ENCODE measurements at places on chromosomes 12 and 14.

- DNase-seq, result no peak
Observed at GRCh38 chr14:30988509-30988908, 36.9 kb upstream of the AP4S1 start.

DNA sequence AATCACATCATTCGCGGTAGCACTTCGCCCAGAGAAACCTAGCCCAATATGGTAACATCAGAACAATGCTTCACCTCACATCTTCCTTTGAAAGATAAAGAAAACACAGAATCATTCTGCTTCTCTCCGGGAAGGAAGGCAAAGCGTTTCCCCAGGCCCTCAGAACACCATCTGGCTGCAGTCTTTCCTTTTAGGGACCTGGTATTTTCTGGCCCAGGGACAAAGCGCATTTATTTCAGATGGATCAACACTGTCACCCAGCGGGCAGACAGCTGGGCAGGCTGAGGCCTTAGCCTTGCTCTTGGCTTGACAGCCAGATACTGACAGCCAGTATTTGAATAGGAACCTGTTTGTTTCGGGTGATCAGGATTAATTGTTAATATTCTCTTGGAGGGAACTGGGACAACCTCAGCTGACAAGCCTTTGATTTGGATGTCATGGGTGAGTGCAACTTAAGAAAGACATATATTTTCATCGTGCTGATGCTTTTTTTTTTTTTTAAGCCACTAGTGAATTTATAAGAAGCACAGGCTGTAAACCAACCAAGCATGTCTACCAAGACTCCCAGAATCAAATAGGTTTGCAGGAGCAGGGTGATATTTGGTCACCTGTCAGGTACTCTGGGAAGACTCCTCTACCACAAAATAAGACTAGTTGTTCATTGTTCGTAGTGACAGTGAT, 118.9 kb downstream of the VEZT start:
- peak; percentile 93 for DNase-seq

- no peak for DNase-seq
Observed at GRCh38 chr14:88934351-88934806, 109.9 kb downstream of the TTC8 start.

DNA sequence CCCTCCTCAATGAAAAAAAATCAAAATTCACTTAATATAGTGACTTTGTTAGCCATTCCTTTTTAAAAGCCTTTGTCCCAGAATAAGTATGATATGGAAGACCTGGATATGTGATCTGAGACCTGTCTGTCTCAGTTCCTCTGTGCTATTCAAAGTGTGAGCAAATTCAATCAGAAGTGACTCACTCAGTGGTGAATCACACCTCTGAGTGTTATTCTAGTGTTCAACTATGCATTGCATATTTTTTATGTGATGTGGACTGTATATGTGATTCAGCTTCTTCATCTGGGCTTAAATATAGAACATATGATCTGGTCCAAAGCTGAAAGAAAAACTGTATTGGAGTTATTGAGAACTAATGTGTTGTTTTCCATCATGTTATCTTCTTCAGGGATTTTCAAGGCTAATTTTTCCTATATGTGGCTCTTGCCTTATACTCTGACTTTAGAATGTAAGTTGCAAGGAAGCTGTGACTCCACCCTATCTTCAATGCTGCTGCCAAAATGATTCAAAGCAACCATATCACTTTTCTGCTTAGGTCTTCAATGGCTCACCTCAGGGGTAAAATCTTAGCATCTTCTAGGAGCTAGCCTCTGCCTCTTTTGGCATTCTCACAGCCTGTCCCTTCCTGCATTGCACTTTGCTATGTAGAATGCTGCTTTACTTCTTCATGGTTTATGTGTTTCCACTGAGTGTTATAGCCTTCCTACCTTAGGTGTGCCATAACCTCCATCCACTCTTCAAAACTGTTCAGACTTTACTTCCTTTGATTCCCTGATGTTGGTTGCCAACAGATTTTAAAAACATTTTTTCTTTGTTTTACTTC, 169.8 kb downstream of the OTOGL start:
- DNase-seq, result no peak

GRCh38 chr12:113439606-113440030, 17.4 kb downstream of the SDSL start:
- no peak for DNase-seq

DNA sequence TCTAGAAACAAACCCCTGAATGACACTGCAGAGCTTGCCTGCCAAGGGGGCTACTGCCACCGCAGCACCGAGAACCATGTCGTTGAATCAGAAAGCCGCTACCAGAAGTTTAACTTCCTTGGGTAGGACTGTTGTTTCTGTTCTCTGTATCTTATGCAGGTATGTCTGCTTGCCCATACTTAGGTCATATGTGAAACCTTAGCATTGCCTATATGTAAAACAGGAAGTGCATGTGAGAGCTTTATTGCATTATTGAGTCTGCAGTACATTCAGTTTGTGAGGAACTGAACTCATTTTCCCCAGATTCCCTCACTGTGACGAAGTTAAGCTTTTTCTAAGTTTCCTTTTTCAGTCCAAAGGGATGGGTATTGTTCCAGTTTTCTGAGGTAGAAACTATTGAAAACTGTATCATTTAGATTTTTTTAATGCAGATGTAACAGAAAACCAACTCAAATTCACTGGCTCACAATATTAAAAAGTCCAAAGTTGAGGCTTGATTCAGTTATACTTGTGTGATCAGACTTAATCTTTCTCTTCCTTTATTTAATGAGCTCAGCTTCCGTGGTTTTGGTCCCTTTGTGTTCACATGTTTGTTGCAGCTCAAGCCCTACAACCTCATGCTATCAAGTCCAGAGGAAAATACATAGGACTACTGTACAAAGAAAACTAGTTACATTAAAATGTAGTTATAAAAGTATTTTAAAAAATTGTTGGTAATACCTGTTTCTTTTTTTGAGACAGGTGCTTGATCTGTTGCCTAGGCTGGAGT, 6.9 kb downstream of the FBXO34 start:
- no peak for DNase-seq

GRCh38 chr14:69715725-69716477, 51.0 kb upstream of the SRSF5 start:
- DNase-seq, result peak; percentile 70

DNA sequence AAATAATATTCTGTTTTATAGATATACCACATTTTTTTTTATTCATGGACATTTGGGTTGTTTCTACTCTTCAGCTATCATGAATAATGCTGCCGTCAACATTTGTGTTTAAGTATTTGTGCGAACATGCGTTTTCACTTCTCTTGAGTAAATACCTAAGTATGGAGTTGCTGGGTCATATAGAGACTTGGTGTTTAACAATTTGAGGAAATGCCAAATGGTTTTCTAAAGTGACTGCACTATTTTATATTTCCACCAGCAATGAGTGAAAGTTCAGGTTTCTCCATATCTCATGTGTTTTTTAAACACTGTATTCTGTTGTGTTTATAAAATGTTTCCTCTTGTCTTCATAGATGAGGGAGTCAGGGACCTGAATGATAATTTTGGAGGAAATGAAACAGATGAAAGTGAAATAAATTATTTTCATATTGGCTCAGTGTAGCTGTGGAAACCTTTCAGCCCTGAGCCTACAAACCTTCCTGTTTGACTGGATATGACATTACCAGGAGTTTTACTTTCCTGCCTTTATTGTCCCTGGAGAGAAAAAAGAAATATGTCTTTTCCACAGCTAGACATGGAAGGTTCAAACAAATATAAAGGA, 26.3 kb downstream of the DAAM1 start:
- DNase-seq, result no peak

GRCh38 chr12:92134638-92135274, 10.9 kb downstream of the BTG1 start:
- DNase-seq, result no peak

DNA sequence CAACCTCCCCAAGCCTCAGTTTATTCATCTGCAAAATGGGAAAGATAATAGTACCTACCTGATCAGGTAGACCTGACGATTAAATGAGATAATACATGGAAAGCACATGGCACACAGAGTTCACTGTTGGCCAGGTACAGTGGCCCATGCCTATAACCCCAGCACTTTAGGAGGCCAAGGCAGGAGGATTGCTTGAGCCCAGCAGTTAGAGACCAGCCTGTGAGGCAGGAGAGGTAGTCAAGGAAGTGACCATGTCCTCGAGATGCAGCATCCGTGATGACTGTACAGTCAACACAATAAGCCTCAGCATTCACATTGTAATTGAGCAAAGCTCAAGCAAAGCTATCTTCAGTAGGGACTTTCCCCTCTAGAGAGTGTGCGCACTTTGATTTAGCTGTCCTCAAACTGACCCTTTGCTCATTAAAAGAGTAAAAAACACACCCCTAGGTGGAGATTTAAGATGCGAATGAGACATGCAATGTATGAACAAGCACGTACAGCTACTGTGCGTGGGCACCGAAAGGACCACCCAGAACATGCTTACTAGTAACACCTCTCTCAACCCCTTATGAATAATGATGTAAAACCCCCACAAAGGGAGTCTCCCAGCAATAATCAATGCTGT, 9.9 kb downstream of the ISCU start:
- DNase-seq, result no peak

GRCh38 chr12:1576410-1577241, 17.8 kb downstream of the FBXL14 start:
- DNase-seq, result no peak

- DNase-seq, result no peak
Observed at GRCh38 chr14:95961481-95961880, 77.7 kb upstream of the C14orf132 start.

DNA sequence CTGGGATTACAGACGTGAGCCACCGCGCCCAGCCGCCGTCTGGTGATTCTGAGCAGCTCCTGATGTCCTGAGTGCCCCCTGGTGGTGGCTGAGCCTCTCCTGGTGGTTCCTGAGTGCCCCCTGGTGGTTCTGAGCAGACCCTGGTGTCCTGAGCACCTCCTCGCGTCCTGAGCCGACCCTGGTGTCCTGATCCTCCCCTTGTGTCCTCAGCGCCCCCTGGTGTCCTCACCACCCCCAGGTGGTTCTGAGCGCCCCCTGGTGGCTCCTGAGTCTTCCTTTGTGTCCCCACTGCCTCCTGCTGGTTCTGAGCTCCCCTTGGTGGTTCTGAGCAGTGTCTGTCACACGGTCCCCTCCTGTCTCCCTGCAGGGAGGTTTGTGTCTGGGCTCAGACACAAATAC, 1304.9 kb downstream of the TMEM121 start:
- no peak for DNase-seq

DNA sequence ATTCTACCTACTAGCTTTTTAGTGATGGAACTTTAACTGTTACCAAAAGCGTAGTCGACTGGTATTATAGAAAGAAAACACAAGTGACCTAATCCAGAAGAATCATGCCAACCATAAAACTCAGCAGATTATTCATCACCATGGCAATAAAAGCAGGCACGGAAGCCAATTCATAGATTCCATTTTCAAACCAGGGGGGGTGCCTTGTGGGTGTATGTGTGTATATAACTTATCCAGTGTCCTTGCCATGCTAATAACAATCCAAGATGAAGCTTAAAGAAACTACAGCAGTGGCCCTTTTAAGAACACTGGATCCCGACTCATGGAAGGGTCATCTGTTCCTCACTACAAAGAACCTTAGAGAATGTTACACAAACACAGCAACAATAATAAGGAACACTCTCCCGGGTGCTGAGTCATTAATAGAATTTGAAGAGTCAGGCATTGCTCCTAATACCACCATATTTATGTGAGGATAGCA, 61.0 kb downstream of the EPS8 start:
- no peak for DNase-seq

GRCh38 chr12:32260696-32261095, 138.7 kb upstream of the FGD4 start:
- no peak for DNase-seq

DNA sequence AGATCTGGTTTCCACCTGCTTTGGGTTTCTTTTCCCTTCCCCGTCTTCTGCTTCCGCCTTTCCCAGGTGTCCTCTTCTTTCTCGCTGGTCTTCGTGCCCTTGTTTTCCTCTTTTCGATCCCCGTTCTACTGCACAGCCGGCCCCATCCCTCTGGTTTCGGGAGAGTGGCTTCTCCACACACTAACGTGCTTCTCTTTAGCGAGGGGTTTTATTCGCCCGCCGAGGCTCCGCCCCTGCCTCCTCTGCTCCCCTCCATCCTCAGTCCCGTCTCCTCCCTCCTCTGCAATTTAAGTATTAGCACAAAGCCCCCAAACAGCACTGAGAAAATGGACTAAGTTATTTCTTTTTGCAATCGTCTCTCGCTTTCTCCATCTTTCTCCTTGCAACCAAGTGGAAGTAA, at the start of gene SLC7A8:
Gene SLC7A8, minus strand, starts transcription at position 182 of the 400 bp plus-strand sequence. CDS start 746 bp downstream, outside the sequence.
- peak; percentile 62 for DNase-seq

GRCh38 chr14:25518364-25518763, 468.4 kb upstream of the STXBP6 start:
- no peak for DNase-seq

DNA sequence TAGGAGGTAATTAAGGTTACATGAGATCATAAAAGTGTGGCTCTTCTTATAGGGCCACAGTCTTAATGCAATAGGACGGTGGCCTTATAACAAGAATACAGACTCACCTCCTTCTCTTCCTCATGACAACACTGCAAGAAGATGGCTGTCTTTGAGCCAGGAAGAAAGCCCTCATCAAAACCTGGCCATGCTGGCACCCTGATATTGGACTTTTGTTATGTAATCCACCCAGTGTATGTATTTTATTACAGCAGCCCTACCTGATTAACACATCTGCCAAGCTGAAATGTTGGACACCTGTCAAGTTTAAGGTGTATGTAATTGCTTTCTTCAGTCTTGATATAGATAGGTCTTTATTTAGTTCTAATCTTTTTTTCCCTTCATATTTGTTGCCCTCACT, 217.0 kb downstream of the GPHN start:
- no peak for DNase-seq

DNA sequence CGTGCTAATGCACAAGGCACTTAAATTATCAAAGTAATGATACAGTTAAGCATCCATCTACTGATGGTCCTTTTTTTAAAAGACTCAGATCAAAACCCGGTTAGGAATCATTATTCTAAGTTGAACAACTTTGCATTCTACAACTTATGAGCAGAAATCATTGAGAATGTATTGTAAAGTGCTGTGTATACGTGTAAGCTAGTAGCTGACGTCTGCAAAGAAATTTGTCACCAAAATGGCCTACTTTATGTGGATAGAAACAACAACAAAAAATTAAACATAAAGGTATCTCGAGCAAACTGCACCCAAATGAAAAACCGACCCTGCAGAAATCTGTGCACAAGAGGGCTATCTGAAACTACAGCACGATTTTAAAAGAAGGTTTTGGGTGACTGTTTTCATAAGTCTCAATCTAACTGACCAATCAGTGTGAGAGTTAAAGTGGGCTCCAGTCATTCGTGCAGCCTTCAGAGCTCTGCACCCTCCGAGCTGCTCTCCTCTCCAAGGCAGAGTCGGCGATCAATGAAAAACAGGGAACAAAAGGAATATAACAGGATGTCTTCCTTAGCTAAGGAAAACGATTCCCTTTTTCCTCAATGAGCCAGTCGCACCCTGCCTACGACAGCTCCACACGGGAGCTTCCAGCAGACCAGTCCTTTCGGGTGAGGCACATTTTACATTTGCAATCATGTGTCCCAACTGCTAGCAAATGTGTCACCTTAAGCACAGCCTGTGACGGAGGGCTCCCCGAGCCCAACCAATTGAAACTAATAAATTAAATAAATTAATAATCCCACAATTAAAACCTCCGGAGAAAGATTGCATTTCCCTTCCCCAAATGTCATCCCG, 200.7 kb upstream of the FOXN3 start:
- no peak for DNase-seq

All from cerebellar nuclear complex (tissue), 1 donor.